ENCODE measurements at places on chromosomes 1 and 21. TPM values are rescaled to one million over a fixed set of nuclear protein-coding genes. Genes with fewer than 3 reads are reported as not detected.

The CD53 gene
- total RNA-seq, result 651 TPM

- no peaks in the 10 kb centered on the region for H3K4me1 ChIP-seq
- H3K27ac ChIP-seq, result no peak overlapping the region
- H3K4me3 ChIP-seq, result no peak overlapping the region
- H3K27me3 ChIP-seq, result no peaks in the 10 kb centered on the region
- no peaks in the 10 kb centered on the region for H3K36me3 ChIP-seq
Observed at GRCh38 chr1:119787776-119788175, 19.1 kb upstream of the HMGCS2 start.

GRCh38 chr1:228073061-228073856 lies 9.2 kb upstream of the ARF1 start:
- no peak overlapping the region for H3K27ac ChIP-seq
- H3K4me1 ChIP-seq, result no peaks in the 10 kb centered on the region
- H3K4me3 ChIP-seq, result no peak overlapping the region
- no peaks in the 10 kb centered on the region for H3K36me3 ChIP-seq
- DNase-seq, result peak; percentile 71

The OSCP1 gene
- total RNA-seq, result 1.1 TPM

The CA6 gene
- not detected for total RNA-seq

DNA sequence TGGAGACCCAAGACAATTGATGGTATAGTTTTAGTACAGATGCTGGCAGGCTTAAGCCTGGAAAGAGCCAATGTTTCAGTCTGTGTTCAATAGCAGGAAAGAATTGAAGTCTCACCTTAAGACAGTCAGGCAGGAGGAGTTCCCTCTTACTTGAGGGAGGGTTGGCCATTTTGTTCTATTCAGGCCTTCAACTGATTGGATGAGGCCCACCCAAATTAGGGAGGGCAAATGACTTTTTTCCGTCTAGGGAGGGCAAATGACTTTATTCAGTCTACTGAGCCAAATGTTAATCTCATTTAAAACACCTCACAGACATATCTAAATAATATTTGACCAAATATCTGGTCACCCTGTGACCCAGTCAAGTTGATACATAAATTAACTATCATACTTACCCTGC lies 31.4 kb upstream of the ELAVL4 start:
- H3K36me3 ChIP-seq, result no peaks in the 10 kb centered on the region
- DNase-seq, result no peak
- H3K27ac ChIP-seq, result no peak overlapping the region
- H3K27me3 ChIP-seq, result no peaks in the 10 kb centered on the region
- H3K4me1 ChIP-seq, result no peaks in the 10 kb centered on the region

- no peak for DNase-seq
- H3K27me3 ChIP-seq, result peaks cover 70% of the 10 kb centered on the region
- no peak overlapping the region for H3K4me3 ChIP-seq
- H3K27ac ChIP-seq, result no peak overlapping the region
- H3K4me1 ChIP-seq, result no peaks in the 10 kb centered on the region
- H3K36me3 ChIP-seq, result no peaks in the 10 kb centered on the region
Observed at GRCh38 chr1:153429266-153430165, 13.2 kb downstream of the S100A7A start.

- no peak overlapping the region for H3K27ac ChIP-seq
- H3K4me3 ChIP-seq, result no peak overlapping the region
- H3K27me3 ChIP-seq, result no peaks in the 10 kb centered on the region
- peaks cover 63% of the 10 kb centered on the region for H3K36me3 ChIP-seq
- H3K4me1 ChIP-seq, result peaks cover 11% of the 10 kb centered on the region
- DNase-seq, result no peak
Observed at GRCh38 chr1:165899461-165899941, 72.1 kb downstream of the UCK2 start.

The IGFN1 gene
- not detected for total RNA-seq

- DNase-seq, result no peak
- no peaks in the 10 kb centered on the region for H3K27me3 ChIP-seq
- H3K4me1 ChIP-seq, result no peaks in the 10 kb centered on the region
- H3K36me3 ChIP-seq, result no peaks in the 10 kb centered on the region
- no peak overlapping the region for H3K4me3 ChIP-seq
- peak overlapping the region; percentile 29 for H3K27ac ChIP-seq
Observed at GRCh38 chr1:76269155-76269554, 194.6 kb downstream of the ST6GALNAC3 start.

- H3K27ac ChIP-seq, result no peak overlapping the region
- peaks cover 44% of the 10 kb centered on the region for H3K4me1 ChIP-seq
- no peaks in the 10 kb centered on the region for H3K27me3 ChIP-seq
- no peaks in the 10 kb centered on the region for H3K36me3 ChIP-seq
Observed at GRCh38 chr1:206786212-206786886, 14.1 kb upstream of the IL10 start.

- no peak overlapping the region for H3K4me3 ChIP-seq
- peaks cover 14% of the 10 kb centered on the region for H3K36me3 ChIP-seq
- H3K4me1 ChIP-seq, result no peaks in the 10 kb centered on the region
- DNase-seq, result no peak
- H3K27ac ChIP-seq, result no peak overlapping the region
Observed at GRCh38 chr1:186858923-186859322, 30.2 kb downstream of the PLA2G4A start.

DNA sequence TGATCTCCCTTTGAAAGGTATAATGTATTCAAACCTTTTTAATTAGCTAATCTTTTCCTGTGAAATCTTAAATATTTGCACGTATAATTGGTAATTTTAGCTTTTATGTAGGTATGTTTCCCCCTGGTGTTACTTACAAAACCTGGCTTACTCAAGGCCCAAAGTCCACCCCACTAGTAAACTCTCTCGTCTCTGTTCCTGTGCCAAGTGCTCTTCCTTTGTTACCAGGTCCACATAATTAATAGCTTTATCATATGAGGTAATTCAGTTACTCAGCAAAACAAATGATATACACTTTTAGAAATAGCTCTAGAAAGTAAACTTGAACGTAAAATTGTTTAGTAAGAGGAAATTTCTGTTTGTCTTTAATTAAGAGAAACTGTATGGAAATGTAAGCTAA lies 36.7 kb downstream of the NFIA start:
- H3K36me3 ChIP-seq, result no peaks in the 10 kb centered on the region
- no peak for DNase-seq
- H3K4me1 ChIP-seq, result peaks cover 8% of the 10 kb centered on the region
- H3K27ac ChIP-seq, result no peak overlapping the region

The COL6A1 gene
- total RNA-seq, result 76.5 TPM

GRCh38 chr21:37865156-37865555 lies 51.1 kb downstream of the KCNJ6 start:
- no peak overlapping the region for H3K27ac ChIP-seq
- no peak overlapping the region for H3K4me3 ChIP-seq

DNA sequence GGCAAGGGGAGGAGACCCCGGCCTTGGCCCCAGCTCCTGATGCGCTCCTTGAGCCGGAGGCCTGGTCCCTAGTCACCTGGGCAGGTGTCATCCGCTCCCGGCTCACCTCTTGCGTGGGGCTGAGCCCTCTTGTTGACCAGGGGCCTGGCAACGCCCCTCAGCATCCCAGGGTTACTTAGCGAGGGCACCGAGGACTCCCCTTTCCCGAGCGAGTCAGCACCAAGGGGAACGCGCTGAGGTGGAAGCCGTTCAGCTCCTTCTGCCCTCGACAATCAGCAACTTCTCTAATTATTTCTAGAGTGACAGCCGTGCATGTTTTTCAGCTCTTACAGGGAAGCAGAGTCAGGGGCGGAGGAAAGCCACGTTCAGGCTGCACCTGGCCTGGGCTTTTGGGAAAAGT lies 522 bp downstream of the SLC45A1 start:
- H3K4me1 ChIP-seq, result peaks cover 7% of the 10 kb centered on the region
- peak overlapping the region; percentile 58 for H3K27ac ChIP-seq
- DNase-seq, result no peak
- peaks cover 7% of the 10 kb centered on the region for H3K27me3 ChIP-seq
- no peaks in the 10 kb centered on the region for H3K36me3 ChIP-seq

- peaks cover 27% of the 10 kb centered on the region for H3K4me1 ChIP-seq
- peak overlapping the region; percentile 63 for H3K4me3 ChIP-seq
- peak overlapping the region; percentile 92 for H3K27ac ChIP-seq
- H3K36me3 ChIP-seq, result peaks cover 33% of the 10 kb centered on the region
- H3K27me3 ChIP-seq, result peaks cover 15% of the 10 kb centered on the region
Observed at GRCh38 chr1:228735871-228736586, 750 bp downstream of the RHOU start.

The LCE1E gene
- not detected for total RNA-seq

- DNase-seq, result no peak
- peaks cover 20% of the 10 kb centered on the region for H3K27me3 ChIP-seq
- no peak overlapping the region for H3K27ac ChIP-seq
Observed at GRCh38 chr1:29700491-29700890, 464.2 kb downstream of the PTPRU start.

DNA sequence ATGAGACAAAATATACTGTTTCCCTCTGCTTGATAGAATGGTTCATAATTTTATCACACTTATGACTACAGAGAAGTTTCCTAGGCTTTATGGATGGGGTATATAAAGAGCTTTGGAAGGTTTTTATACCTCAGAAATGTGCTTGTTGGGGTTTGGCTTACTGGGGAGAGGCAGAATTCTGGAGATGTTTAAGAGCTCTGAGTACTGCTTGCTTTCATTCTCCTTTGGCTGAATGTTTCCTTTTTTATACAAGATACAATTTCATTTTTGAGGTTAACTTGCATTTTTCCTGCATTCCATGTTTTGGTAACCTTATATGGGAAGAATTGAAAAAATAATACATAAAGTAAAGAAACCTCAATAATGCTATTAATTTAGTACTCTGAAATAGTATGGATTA lies 157.7 kb upstream of the COL11A1 start:
- H3K4me3 ChIP-seq, result no peak overlapping the region
- no peaks in the 10 kb centered on the region for H3K4me1 ChIP-seq

GRCh38 chr1:107829036-107829770 lies 135.8 kb downstream of the VAV3 start:
- no peaks in the 10 kb centered on the region for H3K27me3 ChIP-seq
- no peak for DNase-seq
- no peak overlapping the region for H3K4me3 ChIP-seq
- H3K36me3 ChIP-seq, result no peaks in the 10 kb centered on the region

The S100B gene
- 21.8 TPM for total RNA-seq

- H3K27ac ChIP-seq, result no peak overlapping the region
- no peaks in the 10 kb centered on the region for H3K36me3 ChIP-seq
- no peak overlapping the region for H3K4me3 ChIP-seq
- no peaks in the 10 kb centered on the region for H3K27me3 ChIP-seq
Observed at GRCh38 chr1:68328490-68328889, 96.2 kb upstream of the WLS start.

GRCh38 chr1:158095737-158096335 lies 84.9 kb upstream of the CD1D start:
- H3K4me3 ChIP-seq, result no peak overlapping the region
- H3K4me1 ChIP-seq, result no peaks in the 10 kb centered on the region
- DNase-seq, result peak; percentile 34
- H3K36me3 ChIP-seq, result no peaks in the 10 kb centered on the region
- no peaks in the 10 kb centered on the region for H3K27me3 ChIP-seq

DNA sequence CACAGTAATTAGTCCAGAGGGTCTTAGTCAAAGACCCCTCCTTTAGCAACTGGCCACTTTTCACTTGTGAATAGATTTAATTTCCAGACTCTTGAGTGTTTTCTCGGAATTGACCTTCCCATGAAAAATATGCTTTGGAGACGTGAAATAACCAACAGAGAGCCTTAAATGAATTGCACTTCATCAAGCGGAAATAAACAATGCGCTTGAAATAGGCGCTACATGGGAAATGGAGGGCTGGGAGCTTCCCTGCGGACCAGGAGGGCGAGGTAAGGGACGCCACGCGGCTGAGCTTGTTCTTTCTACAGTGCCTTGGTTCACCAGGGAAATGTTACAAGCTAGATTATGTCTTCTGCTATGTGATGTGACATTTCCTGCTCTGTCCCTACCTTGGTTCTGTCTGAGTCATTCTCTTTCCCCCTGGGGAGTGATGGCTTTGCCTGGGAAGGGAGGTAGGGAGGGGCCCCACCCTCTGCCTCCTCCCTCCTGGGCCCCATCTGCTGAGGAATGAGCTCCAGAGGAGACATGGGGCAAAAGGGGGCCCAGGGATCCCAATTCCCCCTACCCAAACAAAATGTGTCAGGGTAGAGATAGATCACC lies 619.3 kb downstream of the PTPRU start:
- no peaks in the 10 kb centered on the region for H3K27me3 ChIP-seq
- H3K4me3 ChIP-seq, result no peak overlapping the region
- no peak overlapping the region for H3K27ac ChIP-seq
- peak; percentile 29 for DNase-seq

DNA sequence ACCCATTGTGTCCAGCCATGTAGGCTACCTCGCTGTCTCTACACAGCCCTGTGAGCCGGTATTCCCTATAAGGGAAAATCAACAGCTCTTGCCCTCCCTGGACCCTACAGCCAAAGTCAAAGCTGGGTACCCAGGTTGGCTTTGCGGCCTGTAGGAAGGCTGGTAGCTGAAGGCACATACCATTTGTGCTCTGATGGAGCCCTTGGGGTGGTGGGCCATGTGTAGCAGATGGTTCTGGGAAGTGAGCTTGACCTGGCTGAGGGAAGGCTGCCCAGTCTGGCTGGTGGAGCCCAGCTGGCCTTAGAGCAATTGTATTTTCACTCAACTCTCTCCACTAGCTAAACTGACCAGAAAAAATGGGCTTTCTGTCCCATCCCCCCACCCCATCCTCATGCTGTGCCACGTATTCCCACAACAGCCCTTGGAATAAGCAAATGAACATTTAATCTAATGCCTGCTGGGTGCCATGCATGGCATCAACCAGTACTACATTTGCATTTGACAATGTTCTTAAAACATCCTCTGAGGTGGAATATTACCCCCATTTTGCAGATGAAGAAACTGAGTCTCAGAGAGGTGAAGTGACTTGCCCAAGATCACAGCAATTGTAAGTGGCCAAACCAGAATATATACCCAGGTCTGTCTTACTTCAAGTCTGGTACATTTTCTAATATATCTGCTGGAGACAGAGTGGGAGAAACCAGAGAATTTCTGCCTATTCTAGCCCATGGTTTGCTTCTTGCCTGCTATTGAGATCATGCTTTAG lies 56.8 kb downstream of the NDUFS5 start:
- DNase-seq, result no peak
- no peak overlapping the region for H3K4me3 ChIP-seq

DNA sequence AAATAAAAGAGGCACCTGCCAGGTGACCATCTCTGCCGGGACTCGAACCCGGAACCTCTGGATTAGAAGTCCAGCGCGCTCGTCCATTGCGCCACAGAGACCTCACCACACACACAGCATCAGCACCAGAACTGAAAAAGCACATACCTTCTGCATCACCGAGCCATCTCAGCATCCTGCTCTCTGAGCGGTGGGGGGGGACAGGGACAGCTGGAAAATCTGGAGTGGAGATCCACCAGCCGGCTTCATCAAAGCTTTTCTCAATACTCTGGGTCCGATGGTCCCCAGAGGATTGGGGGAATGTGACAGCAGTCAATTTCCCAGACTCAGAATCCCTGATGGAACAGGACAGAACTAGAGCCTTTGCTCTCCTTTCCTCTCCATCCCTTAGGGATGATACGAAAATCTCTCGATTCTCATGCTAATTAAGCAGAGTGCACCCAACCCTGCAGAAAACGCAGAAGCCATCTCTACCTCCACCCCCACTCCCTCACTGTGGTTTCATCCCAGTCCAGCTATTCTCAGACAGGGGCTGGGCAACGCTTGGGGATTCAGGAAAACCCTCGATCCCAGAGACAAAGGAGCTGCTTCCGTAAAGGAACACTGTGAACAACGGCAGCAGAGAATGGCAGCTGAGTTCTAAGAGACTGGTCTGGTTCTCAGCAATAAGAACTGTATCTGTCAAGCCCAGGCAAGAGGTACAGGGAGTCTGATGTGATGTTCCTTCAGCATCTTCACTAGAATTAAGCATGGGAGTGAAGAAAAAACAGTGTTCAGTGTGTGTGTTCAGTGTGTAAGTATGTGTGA lies 29.6 kb upstream of the CADM3 start:
- no peak overlapping the region for H3K4me3 ChIP-seq
- no peaks in the 10 kb centered on the region for H3K4me1 ChIP-seq
- no peaks in the 10 kb centered on the region for H3K36me3 ChIP-seq
- H3K27me3 ChIP-seq, result peaks cover 16% of the 10 kb centered on the region

The OSBPL9 gene
- total RNA-seq, result 83.5 TPM

All from spleen (tissue), 13 donors.